ENCODE measurements at places on chromosomes 5 and 9. TPM values are rescaled to one million over a fixed set of nuclear protein-coding genes. Genes with fewer than 3 reads are reported as not detected.

Gene NPR3
- 0.25 TPM for total RNA-seq

Gene HMGXB3
- 32.2 TPM for total RNA-seq

- DNase-seq, result no peak
Observed at GRCh38 chr9:129373361-129373760, 195.3 kb upstream of the IER5L start.

DNA sequence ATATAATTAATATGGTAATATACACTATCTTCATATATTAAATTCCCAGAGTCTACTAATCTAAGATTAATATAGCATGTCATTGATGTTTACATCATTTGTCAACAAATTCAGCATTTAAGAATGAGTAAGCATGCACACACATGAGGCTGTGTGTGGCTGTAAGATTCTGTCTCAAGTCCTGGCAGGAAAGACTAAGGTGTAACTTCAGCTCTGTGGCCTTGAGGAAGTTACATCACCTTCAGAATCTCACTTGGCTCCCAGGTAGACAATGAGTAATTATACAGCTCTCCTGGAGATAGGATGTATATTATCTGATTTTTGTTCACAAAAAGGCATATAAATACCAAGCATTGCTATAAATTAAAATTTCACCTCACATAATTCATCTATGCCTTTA is 119.4 kb upstream of the IQGAP2 start:
- DNase-seq, result no peak

GRCh38 chr5:68368311-68369022 is 152.9 kb downstream of the PIK3R1 start:
- peak; percentile 8 for DNase-seq

- DNase-seq, result no peak
Observed at GRCh38 chr5:165057145-165057544, 1551.7 kb downstream of the MAT2B start.

DNA sequence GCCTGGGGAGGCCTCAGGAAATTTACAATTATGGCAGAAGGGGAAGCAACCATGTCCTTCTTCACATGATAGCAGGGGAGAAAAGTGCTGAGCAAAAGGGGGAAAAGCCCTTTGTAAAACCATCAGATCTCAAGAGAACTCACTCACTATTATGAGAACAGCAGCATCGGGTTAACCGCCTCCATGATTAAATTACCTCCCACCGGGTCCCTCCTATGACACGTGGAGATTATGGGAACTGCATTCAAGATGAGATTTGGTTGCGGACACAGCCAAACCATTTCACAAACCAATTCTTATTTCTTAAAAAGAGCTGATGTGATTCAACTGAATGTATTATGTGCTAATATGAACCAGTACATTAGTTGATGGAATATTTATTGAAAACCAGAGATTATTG is 63.9 kb downstream of the PARP8 start:
- DNase-seq, result no peak

- no peak for DNase-seq
Observed at GRCh38 chr5:158813275-158813674, 286.4 kb downstream of the EBF1 start.

- DNase-seq, result no peak
Observed at GRCh38 chr9:108161503-108161902, 671.9 kb upstream of the KLF4 start.

- peak; percentile 41 for DNase-seq
Observed at GRCh38 chr9:133604214-133604613, 5.0 kb downstream of the FAM163B start.

GRCh38 chr5:14463629-14464028 is 118.0 kb upstream of the OTULINL start:
- DNase-seq, result no peak

DNA sequence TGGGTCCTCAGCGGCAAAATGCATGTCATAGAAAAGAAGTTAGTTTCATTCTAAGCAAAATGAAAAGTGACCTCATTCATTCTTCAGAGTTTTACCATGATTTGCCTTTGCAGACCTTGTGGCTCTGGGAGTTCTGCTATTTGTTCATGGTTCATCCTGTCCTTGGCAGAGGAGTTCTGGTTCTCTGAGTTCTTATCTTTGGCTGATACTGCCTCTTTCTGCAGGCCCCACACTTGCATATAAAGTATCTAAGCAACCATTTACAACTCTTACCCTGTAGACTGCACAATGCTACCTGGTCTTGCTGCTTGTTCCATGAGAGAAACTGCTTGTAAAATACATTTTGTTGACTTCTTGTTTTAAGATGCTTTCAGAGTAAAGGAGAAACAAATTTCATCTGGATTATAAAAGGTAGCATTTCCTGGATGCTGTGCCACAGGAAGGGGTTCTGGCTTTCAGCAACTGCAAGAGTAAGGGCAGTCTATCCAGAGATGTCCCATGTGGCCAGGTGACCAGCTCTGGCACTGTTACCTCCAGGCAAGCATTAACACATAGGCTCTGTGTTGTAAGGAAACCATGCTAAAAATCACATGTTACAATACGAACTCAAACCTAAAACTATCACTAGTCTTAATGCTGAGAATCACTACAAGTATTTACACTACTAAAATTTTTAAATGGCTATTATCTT is 513.2 kb downstream of the SPOCK1 start:
- DNase-seq, result no peak

GRCh38 chr5:33507426-33507825 is 66.7 kb downstream of the TARS1 start:
- DNase-seq, result no peak

DNA sequence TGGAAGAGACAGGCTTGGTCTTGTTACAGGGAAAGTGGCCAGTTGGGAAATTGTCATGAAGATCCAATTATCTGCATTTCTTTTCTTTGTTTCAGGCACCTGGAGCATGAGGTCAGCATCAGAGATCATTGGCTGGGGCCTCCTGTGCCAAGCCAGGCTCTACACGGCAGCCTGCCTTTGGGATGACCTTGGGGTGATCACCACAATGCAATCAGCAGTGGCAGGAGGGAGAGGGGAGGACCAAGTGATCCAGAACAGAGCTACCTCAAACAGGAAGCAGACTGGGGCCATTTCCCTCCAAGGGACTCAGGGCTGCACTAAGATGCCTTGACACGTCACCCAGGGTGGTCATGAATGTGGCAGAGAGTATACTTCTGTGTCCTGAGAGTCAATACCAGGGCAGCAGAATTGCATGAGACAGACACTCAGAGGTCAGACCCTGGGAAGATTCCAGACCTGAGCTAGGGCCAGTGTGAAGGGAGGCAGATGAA is 8.9 kb downstream of the SMIM23 start:
- DNase-seq, result no peak

- no peak for DNase-seq
Observed at GRCh38 chr9:102950346-102950745, 44.8 kb upstream of the CYLC2 start.

- no peak for DNase-seq
Observed at GRCh38 chr5:144332265-144332664, 161.6 kb downstream of the KCTD16 start.

DNA sequence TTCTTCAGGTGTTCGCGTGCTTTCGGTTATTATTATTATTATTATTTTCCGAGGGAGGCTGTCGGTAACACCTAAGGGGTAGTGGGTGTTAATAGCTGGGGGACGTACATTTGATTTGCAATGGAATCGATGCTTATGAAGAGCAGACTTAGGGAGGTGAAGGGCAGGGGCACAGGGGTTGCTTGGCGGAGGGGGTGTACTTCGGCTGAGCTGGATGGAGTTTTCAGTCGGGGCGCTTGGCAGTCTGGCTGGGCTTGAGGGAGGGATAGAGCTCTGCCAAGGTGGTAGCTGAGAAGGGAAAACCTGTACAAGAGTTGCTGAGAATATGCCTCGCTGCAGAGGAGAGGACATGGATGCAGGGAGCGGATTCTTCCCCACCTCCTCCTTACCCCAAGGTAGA is 617 bp upstream of the PTPRD start:
- DNase-seq, result no peak
